ENCODE measurements at places on chromosomes 7 and 10.

DNA sequence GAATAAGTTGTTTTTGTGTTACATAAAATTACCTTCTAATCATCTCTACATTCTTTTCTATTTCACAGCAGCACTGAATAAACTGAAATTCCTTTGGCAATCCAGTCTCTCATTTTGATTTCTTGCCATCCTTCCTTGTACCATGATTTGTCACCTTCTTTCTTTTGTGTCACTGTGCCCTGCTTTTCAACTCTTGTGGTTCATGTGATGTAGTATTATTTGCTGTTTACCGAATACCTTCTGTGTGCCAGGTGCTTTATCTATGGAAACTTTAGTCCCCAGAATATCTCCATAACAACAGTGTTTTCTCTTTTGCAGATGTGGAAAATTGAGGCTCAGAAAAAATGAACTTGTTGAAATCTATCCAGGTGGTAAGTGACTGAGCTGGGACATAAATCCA is 220.3 kb downstream of the STK31 start:
- no peak for DNase-seq

DNA sequence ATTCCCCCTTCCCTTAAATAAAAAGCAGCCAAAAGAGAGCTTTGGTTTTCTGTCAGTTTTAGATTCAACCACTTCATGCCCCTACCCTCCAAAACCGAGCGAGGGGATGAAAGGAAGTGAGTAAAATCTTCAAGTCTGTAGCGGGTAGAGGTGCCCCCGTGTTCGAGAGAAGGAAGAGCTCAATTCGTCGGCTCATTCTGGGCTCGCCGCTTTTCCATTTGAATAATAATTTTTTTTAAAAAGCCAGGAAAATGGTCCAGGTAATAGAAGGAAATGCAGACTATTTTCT is 436.2 kb upstream of the GALNT17 start:
- no peak for DNase-seq

- no peak for DNase-seq
Observed at GRCh38 chr7:127477295-127478023, 85.0 kb upstream of the ZNF800 start.

GRCh38 chr10:60434418-60435046 is 44.9 kb upstream of the ANK3 start:
- no peak for DNase-seq

DNA sequence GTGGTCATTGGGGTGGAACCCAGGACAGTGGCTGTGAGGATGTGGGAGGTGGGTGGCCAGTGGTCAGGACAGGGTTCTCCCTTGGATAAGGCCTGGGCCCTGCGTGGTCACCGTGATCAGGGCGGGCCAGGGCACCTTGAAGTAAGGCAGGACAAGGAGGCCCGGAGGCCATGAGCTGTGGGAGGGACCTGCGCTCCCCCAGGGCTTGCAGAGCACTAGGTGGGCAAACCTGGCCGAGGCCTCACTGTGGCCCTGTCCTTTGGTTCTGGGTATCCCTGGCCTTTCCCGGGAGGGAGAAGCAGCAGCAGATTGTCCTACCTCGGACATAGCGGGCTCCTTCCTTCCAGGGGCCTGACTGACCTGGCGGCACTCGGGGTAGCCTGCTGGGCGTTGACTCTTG is 144.8 kb upstream of the RET start:
- no peak for DNase-seq

DNA sequence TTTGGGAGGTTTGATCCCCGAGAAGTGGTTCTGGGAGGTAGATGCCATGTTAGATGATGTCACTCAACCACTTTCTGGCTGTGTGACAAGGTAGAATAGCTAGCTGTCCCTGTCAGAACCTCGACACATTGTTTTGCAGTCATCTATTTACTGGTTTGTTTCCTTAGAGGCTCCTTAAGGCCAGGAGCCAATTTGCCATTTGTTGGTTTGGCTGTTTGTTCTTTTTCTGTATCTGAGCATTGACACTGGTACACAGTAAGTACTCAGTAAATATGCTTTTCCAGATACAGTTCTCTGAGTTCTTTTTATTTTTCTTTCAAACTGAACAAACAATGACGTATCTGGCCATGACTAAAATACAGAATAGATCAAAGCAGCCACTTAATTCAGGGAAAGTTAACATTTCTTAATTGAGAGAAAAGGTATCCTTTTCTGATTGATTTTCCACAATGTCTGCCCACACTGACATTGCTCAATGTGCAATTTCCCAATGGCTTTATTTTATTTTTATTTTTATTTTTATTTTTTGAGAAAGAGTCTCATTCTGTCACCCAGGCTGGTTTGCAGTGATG is 121.6 kb downstream of the SPAG6 start:
- DNase-seq = no peak

DNA sequence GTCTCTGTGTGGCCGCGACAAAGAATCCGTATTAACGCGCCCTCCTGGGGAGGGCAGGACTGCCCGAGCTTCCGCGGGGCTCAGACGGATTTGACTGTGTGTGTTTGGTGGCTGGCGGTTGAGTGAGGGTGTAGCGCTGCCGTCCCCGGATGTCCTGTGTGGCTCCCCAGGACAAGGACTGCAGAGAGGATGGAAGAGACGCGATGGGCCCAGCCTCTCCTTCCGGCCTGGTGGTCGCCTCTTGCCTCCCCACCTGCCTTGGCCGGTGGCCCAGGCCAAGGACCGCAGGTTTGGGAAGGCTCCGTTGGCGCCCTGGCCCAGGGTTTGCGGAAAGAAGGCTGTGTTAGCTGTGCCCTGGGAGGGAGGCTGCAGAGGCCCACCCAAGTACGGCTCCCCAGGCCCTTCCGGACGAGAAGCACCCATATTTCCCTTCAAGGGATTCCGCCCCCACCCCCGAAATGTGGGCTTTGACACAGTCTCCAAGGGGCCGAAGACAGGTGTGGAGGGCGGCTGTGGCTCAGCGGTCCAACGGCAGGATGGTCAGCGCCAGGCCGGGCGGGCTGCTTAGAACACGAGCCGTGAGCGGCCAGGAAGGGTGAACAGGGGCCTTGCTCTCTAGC is 2.3 kb downstream of the UNCX start:
- no peak for DNase-seq

- DNase-seq = no peak
Observed at GRCh38 chr7:67414858-67415257, 418.2 kb downstream of the TYW1 start.

DNA sequence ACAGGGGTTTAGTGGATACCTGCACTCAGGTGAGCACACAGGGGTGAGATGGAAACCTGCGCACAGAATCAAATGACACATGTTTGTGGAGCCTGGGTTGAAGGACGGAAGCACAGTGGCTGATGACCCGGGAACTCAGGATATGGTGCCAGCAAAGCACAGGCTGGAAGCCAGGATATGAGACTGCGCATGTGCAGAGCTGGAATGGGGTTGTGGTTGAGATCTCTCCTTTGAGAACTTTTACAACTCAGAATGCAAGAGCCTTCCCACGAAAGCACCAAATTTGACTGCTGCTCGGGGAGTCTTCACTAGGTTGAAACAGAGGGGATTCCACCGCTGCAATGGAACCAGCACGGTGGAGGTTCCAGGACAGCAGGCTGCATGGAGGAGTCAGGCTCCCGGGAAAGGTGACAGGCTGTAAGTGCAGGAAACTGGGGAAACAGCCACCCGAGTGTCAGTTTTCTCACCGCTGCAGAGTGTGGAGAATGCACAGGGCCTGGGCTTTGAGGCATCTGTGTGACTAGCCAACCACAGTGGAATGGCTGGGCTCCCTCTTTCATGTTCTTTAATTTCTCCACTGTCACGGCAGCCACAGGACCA is 133.4 kb upstream of the TCERG1L start:
- no peak for DNase-seq

DNA sequence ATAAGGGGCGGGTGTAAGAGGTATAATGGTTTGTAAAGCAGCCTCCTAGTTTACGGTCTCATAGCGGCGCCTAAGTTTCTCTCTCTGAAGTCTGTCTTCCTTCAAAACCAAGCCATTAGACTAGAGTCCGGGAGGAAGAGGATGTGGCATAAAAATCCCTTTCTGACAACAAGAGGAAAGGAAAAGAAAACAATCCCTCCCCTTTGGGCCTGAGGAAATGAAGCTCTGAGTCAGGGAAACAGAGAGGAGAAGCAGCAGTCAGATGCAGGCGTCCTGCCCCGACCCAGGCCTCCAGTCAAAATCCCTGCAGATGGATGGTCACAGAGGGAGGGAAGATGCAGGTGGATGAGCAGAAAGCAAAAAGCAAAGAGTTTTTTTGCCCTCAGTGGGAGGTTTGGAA is 23.7 kb downstream of the PARP12 start:
- no peak for DNase-seq

DNA sequence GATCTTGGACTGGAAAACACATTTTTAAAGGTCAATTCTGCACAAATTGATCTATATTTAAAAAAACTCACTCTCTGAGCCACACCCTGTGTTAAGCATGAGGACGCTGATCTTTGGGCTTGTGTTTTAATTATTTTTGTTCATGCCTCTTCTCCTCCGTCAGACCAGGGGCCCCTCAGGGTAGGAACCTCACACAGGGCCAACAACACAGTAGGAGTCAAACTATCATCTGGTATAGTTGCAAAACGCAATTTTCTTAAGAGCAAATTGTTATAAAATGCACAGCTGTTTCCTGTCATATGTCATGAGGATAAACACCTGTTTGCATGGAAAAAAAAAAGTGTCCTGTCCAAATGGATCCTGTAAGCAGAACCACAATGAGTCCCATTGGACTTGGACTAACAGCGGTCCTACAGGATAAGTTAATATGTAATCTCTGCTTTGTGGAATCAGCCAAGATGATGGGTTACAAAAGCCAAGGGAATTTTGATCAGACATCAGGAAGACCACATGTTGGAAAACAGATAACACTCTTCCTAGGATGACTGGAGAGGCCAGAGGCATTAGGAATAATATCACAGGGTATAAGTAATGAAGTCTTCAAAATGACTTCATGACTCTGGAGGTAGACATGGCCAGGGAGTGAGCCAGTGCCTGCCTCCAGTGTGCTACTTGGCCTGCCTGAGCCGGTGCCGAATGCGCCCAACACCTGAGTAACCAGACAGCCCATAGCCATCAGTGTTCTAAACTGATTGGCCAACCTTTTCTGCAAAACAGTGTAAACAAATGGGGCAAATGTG is 184.9 kb upstream of the ADCY1 start:
- DNase-seq = no peak

DNA sequence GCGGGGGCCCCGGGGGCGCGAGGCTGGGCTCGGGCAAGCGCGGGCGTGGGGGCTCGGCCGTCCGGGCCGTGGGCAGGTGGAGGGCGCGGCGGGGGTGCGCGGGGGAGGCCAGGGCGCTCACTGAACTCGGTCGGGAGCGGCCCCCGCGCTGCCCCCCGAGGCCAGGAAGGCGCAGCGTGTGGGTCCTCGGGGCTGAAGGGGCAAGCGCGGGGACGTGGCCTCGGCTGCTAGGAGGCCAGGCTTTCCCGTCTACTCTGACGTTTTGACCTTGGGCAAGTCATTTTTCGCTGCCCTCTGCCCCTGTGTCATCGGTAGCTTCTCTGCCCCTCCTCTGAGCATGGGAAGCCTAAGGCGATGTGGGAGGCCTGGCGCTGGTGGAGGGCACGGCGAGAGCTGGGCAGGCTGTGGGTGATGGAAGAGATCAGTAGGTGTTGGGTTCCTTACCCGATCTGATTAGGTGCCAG is 441 bp downstream of the FBH1 start:
- no peak for DNase-seq

GRCh38 chr10:44650691-44651661 is 260.2 kb upstream of the TMEM72 start:
- DNase-seq = no peak

- peak; percentile 57 for DNase-seq
Observed at GRCh38 chr10:5977471-5978229, at the start of gene IL15RA. Gene IL15RA (minus strand): TSS chr10:5977543. CDS start chr10:5977492, 51 bp downstream.

DNA sequence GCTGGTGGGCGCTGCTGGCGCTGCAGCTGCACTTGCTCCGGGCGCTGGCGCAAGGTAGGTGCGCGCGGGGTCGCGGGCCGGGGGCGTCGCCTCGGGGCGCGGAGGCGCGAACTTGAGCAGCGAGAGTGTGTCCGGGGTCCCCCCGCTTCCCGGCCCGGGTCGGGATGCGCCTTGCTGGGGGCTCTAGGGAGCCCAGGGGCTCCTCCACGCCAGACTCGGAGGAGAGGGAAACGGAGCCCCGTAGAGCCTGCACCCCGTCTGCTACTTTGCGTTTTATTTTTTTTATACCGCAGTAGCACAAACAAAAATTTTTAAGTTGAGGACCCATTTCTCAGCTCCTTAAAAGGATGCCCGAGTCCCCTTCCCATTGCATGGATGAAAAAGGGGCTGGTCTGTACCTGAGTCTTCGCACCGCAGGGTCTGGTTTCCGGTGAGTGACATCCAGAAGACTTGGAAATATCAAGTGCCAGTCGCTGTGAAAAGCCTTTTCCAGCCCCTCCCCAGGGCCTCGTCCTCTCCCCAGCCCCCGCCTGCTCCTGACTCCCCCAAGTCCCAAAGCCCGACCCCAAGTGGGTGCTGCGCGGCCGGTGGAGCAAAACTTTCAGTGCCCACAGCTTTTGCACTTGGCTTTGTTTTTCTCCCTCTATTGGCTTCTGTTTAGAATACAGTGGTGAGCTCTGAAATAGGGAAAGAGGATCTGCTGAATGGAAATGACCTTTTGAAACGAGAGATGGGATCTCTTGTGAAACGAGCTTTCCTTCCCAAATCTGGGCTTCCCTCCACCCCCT is 973 bp downstream of the SDK1 start:
- DNase-seq = peak; percentile 0

GRCh38 chr7:19099924-19100323 is 17.5 kb downstream of the TWIST1 start:
- no peak for DNase-seq

DNA sequence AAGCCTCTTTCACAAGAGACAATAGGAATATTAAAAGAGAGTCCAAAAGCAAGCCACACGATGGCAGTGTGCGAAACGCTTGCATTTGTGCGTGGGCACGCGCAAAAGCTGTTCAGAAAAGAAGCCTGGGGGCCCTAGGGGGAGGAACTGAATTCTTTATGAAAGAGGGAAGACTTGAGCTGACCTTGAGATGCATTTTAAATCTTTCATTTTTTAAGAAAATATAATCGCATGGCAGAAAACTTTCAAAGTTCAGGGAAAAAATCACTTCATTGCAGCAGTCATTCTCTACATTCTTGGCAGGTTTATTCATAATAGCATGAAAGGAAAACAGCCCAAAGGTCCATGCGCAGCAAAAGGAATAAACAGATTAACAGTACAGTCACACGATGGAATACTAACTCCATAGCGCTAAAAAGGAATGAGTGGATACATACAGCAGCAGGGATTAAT is 206.5 kb upstream of the PRKCQ start:
- no peak for DNase-seq

DNA sequence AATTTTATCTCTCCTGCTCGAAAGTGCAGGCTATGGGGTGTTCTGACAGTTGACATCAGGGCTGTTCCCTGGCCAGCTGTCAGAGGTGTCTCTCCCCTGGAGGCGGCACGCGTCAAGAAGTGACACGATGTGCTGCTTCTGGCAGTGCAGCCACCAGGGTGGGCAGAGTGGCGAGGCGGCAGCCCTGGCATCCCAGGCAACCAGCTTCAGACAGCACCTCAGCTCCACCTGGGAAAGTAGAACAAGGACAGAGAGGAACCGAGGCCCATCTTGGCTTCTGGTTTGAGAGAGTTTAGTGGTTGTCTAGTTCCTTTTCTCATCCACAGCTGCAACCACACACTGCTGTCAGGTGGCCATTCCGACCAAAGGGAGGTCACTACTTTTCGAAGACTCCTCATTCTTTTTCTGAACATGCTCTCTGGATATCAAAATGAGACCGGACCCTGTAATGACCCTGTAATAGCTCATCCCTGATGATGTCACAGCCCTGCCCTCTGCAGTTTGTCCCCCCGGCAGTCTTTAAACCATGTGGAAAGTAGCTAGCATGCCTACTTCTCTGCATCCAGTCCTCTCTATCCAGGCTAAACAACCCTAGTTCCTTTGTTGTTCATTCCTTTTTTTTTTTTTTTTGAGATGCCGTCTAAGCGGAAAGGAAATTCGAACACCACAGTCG is 381.0 kb upstream of the NRP1 start:
- no peak for DNase-seq

Data from activated T-helper 1 cell treated with anti-CD3 and anti-CD28 coated beads, Interleukin-2, amount 50 U/mL, for 16 hours (primary cell).